ENCODE measurements at places on chromosomes 3 and 15. TPM values are rescaled to one million over a fixed set of nuclear protein-coding genes. Genes with fewer than 3 reads are reported as not detected.

PYGO1 gene
- total RNA-seq = not detected

SLC28A1 gene
- total RNA-seq = not detected

ACP3 gene
- not detected for total RNA-seq

SOX14 gene
- total RNA-seq = not detected

CPLX3 gene
- 0.91 TPM for total RNA-seq

SAMMSON gene
- total RNA-seq = not detected

TRPM1 gene
- total RNA-seq = not detected

CELSR3 gene
- total RNA-seq = 7.4 TPM

TMEM40 gene
- not detected for total RNA-seq

TGM5 gene
- total RNA-seq = 0.20 TPM

SLC2A2 gene
- total RNA-seq = not detected

Measured in T-helper 1 cell treated with Interleukin-12 subunit alpha and Interleukin-12 subunit beta and Interleukin-4 antibody, amounts not matched to agents 30 ng/mL and 1 ng/mL, for 36 hours (primary cell).